ENCODE measurements at places on chromosomes 5 and 9.

GRCh38 chr9:137434498-137435380 is 6.4 kb downstream of the ENTPD8 start:
- DNase-seq = peak; percentile 9

GRCh38 chr9:37295796-37296195 is 126.7 kb upstream of the GRHPR start:
- no peak for DNase-seq

DNA sequence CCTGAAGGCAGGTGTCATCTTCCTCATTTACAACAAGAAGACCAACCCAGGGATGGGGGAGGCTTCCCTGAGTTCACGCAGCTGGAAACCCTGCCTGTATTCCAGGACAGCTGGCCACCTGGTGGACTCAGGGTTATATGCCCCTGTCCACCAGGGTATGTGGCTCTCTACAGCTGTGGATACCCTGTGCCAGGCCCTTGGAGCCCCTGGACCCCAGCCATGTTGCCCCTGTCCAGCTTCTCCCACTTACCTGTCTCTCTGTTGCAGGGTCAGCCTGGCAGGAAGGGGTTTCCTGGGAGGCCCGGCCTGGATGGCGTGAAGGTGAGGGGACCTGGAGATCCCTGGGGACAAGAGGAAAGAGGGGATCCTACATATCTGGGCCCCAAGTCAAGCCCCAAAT is 79.7 kb upstream of the ORM1 start:
- no peak for DNase-seq

- no peak for DNase-seq
Measured at GRCh38 chr5:83709973-83710372, 10.7 kb downstream of the HAPLN1 start.

- DNase-seq = no peak
Measured at GRCh38 chr5:93381057-93381456, 200.0 kb downstream of the NR2F1-AS1 start.

DNA sequence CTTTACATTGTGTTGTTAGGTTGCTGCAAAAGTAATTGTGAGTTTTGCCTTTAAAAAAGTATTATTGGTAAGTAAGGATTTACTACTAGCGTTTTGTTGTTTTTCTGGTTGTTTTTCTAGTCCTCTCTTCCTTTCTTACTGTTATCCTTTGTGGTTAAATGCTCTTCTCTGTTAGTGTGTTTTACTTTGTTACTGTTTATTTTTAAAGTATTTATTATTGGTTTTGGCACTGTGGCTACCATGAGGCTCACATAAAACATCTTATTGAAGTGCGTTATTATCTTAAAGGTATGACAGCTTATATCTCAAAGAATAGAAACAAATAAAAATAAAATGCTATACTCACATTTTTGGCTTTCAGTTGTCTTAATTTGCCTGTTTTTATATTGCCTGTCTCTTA is 17.6 kb downstream of the DMXL1 start:
- DNase-seq = no peak

- DNase-seq = peak; percentile 70
Measured at GRCh38 chr5:172583931-172584511, 57.0 kb upstream of the NEURL1B start.

GRCh38 chr9:101673642-101674041 is 64.8 kb downstream of the GRIN3A start:
- no peak for DNase-seq

- DNase-seq = no peak
Measured at GRCh38 chr9:32403567-32404260, 19.3 kb downstream of the ACO1 start.

DNA sequence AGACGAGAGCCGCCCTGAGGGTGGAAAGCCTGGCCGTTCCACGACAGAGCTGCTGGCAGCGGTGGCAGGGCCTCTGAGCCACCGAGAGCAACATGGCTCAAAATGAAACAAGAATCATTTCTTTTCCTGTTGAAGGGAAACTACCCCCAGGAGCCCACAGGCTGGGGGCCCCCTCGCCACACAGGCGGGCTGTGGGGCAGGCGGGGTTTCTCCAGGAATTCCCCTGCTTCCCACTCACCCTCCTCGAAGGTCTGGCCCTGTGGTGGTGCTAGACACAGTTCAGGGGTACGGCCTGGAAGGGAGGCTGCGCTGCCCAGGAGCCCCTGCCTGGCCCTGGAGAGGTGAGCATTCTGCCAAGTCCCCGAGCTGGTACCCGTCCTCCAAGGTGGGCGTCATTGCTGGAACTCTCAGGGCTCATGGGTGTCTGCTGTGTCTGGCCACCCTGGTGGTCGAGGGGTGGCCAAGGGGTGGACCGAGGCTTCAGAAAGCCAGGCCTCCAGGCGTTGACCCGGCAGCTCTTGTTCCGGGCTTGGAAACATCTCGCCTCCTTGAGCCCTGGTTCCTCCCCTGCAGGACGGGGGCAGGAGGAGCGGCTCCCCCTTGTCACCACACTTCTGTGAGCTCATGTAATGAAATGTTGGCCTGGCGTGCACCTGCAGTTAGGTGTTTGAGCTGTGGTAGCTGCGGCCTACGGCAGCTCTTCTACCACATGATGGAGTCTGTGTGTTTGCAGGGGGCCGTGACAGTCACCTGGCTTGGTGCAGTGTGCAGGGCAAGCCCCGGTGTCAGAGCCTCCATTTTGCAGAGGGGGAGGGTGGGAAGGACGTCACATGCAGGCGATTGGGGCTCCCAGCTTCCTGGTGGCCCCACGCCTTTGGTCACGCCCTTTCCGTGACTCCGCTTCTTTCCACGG is 65.3 kb downstream of the RXRA start:
- DNase-seq = no peak

DNA sequence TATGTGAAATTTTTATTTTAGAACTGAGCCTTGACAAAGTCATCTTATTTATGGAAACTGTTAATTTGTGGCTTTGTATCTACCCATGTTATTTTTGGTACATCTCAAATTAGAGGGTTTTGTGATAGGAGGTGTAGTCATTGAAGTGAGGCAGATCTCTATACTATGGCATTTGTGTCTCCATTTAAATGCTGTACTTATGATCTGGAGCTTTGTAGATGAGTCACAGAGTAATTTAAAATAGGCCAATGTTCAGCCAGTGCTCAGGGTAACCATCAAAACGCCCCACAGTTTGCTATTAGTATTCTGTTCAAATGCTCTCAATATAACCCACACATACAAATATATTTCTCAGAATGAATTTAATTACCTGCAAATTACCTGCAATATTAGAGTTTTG is 351.5 kb upstream of the KLF9 start:
- no peak for DNase-seq

- DNase-seq = no peak
Measured at GRCh38 chr5:175654807-175655206, 3.1 kb upstream of the HRH2 start.

DNA sequence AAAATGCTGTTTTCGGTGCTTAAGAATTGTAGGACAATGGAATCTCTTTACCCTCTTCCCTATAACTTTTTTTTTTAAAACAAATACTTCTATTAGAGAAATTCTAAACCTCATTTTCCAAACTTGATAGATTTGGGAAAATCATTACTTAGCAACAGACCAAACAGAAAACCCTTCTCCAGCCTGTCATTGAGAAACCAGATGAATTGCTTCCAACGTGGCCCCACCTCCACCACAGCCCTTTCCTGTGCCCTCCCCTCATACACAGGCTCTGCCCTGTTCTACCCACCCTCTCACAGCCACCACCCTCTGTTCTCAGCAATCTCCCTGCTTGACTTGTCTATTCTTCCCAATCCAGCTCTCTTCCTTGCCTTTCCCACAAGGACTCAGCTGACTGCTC is 221.2 kb downstream of the DMRT2 start:
- DNase-seq = no peak

- no peak for DNase-seq
Measured at GRCh38 chr5:179795049-179795862, 1.5 kb downstream of the LTC4S start.

DNA sequence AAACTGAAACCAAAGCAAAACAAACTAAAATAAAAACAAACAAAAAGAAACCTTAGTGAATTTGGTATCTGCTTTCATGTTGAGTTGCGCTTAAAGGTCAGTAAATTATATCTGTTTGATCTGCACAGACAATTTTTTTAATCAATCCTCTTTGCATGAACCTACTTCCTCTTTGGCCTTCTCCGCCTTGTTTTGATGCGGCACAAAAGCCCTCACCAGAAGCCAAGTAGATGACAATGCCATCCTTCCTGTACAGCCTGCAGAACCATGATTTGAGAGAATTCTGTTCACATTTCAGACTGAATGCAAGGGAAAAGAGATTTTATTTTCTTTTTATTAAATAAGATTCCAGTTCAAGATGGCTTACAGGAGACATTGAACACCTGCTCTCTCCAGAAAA is 473.6 kb upstream of the FTMT start:
- DNase-seq = no peak

DNA sequence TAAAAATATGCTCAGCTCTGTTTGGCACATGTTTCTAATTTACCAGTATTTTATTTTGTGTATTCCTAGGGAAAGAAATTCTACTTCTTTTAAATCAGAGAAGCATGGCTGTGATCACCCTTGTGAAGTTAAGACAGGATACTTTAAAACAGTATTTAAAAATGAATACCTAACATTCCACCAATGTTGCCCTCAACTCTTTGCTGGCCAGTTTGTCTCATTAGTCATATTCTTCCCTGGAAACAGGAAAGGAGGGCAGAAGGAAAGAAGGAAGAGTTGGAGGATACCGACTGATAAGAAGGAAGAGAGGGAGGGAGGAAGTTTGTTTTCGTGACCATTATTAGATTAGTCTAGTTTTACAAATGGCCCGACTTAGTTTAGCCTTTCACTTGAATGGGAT is 137.4 kb downstream of the PLK2 start:
- DNase-seq = no peak

DNA sequence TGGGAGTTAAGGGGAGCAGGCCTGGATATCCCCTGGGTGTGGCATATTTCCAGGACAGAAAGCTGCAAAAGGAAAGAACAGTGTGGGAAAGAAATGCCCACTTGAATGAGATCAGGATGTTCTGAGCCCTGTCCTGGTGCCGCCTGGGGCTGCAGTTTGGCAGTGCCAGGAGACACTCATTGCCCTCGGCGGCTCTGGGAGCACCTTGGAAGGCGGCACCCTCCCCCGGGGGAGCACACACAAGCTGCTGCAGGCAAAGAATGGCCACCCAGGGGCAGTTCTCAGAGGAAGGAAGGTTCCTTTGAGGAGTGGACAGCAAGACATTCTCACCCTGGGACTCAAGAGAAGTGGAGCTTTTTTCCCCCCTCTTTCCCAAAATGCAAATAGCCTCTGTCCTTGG is 305.3 kb downstream of the NTRK2 start:
- DNase-seq = no peak

DNA sequence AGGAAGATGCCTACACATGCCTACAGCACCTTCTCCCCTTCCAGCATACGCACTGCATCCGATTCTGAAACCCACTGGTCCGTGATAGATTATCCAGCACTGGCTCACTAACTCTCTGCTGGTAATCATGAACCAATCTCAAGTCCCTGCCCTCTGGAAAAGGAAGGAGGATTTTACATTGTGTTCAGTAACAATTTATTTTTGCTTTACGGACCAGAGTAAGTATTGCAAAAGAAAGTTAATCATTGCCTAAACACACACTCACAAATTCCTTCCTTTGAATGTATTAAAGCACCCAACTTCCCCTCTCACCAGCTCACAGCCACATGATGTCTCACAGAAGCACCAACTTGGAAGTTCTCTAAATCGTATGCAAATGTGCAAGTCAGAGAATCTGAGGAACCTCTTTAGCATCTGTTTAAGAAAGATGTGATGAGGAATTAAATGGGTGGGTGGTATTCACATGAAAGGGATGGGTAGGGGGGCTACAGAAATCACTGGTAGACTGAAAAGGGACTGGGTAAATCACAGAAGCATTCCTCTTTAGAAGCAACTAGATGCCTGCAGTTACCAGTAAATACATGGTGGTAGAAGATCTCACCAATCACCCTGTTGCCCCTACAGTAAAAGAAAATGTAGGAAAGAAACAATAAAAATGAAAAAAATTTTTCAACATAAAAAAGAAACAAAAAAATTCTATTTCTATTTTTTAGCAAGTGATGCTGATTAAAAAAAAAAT is 8.4 kb downstream of the GNAQ start:
- DNase-seq = no peak

GRCh38 chr5:67012171-67012570 is 184.4 kb downstream of the CD180 start:
- DNase-seq = no peak

DNA sequence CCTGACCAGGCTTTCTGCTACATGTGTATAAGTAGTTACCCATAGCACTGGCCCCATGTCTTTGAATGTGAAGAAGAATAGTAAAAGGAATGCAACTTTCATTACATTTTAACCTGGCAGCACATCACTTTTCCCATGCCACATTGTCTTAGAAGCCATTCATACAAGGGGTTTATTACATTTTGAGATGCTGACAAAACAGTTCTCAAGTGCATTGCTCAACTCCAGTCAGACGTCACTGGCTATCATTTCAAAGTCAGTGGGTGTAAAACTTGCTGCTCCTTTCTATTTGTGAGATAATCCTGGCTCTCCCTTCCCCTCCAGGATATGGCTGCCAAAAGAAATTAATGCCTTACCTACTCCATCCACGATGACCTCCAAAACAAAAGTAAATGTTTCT is 97.0 kb upstream of the VCAN start:
- DNase-seq = no peak

DNA sequence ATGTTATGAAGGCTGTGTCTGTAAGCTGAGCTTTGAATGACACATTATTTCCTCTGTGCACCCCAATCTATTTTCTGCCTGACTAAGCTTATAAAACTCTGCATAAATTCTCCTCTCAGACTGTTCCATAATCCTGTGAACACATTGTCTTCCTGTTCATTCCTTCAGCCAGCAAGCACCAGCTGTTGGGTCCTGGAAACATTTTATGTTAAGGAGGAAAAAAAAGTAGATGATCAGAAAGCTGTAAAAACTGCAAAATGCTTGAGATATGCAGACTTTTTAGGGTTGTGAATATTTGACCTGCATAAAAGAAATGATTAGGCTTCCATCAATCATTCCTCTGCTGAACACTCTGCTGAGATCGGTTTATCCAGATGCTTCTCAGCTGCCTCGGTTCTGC is 1246.0 kb upstream of the DMAC1 start:
- no peak for DNase-seq

DNA sequence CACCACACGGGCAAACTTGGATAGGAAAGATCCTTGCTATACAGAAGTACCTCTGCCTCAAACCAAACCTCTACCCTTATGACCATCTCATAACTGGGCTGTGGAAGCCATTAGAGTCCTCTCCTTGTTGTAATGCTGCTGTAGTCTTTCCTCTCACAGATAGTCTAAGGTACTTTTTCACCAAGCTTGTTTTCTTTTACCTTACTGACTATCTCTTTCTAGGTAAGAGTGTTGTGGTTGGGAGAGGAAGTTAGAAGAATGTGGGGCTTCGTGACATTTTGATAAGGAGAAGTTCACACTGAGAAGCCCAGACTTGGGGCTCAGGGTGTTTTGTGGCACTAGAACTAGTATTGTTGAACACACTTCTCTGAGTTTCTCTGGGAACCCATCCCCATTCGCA is 8.9 kb downstream of the CFAP95 start:
- DNase-seq = no peak
